Chondrocyte (in vitro differentiated cells): ENCODE measurements at places on chromosomes 12 and 14. TPM values are rescaled to one million over a fixed set of nuclear protein-coding genes. Genes with fewer than 3 reads are reported as not detected.

DNA sequence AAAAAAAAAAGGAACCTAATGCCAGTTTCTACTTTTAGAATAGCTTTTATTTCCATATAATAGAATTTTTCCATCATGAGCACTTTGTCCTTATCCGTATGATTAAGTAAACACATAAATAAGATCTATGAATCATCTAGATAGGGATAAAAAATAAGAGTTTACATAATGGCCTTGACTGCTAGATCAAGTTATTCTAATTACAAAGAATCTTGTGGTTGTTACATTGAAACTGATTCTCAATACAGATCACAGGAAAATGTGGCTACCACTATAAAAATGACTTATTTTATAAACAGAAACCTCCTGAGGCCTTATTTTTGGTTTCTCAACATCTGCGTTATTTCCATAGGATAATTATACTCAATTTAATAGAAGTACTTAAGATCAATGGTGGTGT, 34.4 kb upstream of the NDUFA12 start:
- no peak for DNase-seq

GRCh38 chr12:87116780-87117179, 860.6 kb upstream of the MGAT4C start:
- no peak for DNase-seq

B4GALNT1 gene
- total RNA-seq = 20.8 to 21.8 TPM (median 21.4 TPM) in 3 replicates

DNA sequence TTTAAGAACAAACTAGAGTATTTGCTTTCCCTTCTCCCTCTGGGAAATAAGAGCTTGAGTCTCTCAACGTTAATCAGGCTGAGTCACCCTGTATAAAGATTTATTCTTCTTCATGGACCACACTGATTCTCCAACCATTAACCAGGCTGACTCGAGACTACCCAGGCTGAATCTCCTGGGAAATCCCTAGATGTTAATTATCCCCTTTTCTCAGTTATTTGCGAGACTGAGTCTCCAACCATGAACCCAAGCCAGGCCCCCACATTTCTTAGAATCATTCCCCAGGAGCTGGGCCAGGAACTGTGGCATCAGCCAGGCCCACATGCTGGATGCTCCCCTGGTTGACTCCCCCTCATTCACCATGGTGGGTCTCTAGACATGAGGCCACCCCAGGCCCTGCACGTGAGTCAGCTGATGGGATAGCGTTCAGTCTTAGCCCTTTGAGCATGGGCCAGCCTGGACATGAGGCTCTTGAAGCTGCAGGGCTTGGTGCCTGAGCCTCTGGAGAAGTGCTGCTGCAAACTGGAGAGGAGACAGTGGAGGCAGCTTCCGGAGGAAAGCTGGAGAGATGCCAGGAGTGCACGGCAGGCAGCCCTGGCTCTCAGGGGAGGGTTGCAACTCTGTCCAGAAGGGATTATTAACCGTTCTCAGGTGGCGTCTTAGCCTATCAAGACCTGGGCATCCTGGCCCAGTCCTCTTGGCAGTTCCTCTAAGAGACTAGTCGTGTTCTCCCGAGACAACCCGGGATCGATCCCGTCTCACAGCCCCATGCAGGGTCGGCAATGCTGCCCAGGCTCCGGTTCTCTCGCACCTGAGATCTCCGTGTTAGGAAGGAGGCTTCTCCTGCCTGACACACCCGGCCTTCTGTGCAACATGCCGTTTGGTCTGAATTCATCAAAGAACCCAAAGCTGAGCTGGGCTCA, 296.6 kb downstream of the ADGRD1 start:
- peak; percentile 72 for DNase-seq

NTS gene
- not detected in 3 replicates for total RNA-seq

- no peak for DNase-seq
Measured at GRCh38 chr12:9760699-9761418, at the start of gene CD69. Gene CD69, minus strand, starts transcription at chr12:9760901. Its CDS starts 81 bp downstream, at chr12:9760820.

- no peak for DNase-seq
Measured at GRCh38 chr14:20934148-20934762, 21.0 kb upstream of the RNASE2 start.

DNA sequence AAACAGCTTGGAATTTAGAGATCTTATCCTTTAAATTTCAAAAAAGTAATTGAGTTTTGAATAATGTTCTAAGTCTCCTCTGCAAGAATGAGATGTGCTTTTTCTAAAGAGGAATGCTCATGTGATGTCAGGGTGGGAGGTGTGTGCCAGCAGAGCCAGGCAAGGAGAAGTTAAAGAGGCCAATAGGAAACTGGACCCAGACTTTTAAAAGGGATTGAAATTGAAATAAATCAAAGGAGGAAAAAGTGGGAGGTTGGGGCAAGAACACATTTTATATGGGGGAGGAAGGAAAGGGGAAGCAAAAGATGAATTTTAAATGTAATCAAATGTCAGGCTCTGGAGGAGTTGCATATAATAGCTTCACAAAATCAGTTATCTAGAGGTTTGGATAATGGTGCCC, 126.1 kb downstream of the FIGNL2 start:
- no peak for DNase-seq

- DNase-seq = no peak
Measured at GRCh38 chr12:92029902-92030586, 115.6 kb downstream of the BTG1 start.

- no peak for DNase-seq
Measured at GRCh38 chr12:116559162-116559935, at the start of gene MAP1LC3B2. Gene MAP1LC3B2, plus strand, starts transcription at chr12:116559381. Its CDS starts 16,562 bp downstream, at chr12:116575943.

DNA sequence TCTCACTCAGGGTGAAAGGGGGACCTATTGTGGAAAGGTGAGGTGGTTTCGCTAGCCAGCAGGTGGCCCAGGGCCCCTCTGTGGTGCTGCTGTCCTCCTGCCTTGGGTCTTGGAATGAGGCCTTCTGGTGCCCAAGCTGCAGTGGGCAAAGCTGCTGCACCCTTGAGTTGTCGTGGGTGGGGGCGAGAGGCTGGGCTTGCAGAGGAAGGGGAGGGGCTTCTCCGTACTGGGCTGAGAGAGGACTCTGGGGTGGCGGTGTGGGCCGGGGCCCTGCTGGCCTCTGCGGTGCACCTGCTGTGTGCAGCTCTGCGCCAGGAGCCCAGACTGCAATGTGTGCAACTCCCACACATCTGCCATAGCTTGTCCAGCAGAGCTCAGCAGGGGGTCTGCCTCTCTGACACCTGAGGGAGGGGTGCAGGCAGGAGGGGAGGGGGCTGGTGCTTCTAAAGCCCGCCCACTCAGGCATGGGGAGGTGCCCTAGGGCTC, 145.8 kb downstream of the KIF26A start:
- peak; percentile 87 for DNase-seq

ZNF605 gene
- 17.1 to 26.3 TPM (median 18.1 TPM) in 3 replicates for total RNA-seq

- no peak for DNase-seq
Measured at GRCh38 chr12:72286526-72286925, 14.4 kb downstream of the TRHDE start.

- no peak for DNase-seq
Measured at GRCh38 chr12:124636138-124636978, 68.9 kb upstream of the NCOR2 start.

CHGA gene
- total RNA-seq = not detected in 3 replicates

DNA sequence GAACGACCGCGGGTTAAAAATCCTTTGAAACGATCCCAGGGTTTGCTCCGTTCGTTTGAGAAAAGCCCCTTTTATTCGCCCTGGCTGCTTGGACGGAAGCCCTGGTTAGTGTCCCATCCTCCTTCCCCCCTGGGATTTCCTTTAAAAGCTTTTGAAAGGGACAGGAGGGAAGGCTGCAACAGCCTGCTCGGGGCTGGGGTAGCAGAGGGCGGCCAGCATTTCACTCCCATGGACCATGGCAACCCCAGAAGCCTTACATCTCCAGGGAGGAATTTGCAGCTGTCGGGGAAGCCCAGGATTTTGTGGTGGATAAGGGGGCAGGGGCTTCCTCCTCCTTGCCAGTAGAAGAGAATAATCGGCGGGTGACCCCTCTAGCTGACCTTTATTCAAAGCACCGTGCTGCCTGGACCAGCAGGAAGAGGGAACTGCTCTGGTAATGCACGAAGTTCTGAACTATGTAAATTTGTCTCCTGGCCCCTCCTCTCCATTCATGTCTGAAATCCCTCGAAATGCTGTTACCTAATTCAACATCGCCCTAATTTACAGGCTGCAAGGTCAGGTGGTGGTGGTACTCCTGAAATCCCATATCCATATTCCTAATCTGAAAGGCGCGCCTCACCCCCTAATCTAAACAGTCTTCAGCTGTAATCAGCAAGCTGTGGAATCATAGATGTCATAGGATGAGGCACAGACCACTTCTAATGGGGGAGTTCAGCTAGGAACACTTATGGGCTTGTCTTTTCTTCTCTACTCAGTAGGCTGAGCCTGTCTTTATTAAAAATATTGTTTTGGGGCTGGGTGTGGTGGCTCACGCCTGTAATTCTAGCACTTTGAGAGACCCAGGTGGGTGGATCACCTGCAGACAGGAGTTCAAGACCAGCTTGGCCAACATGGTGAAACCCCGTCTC, 1.0 kb upstream of the CLIP1 start:
- no peak for DNase-seq

- no peak for DNase-seq
Measured at GRCh38 chr12:47408171-47408871, 297.5 kb downstream of the RPAP3 start.

DNA sequence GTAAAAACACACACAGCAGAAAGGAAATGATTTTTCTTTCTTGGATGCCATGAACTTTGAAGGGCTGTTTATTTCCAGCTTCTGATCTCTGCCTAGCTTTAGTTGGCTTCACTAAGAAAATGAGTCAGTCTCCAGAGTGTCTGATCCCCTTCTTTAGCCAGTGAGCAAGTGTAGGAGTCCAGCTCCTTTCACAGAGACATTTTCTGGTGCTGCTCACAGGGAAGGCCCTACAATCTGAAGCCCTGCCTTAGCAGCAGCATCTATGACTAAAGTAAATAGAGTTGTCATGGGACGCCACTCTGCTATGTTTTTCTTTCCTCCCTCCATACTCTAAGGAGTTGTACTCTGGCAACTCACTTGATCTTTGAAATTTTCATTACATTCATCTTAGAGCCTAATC, 103.5 kb downstream of the RPAP3 start:
- DNase-seq = no peak

GRCh38 chr12:55624056-55624455, 12.6 kb upstream of the OR10P1 start:
- DNase-seq = no peak

- no peak for DNase-seq
Measured at GRCh38 chr12:93358058-93358457, 19.7 kb upstream of the NUDT4 start.

SVOP gene
- not detected in 3 replicates for total RNA-seq

ANO2 gene
- 0.44 to 0.73 TPM (median 0.47 TPM) in 3 replicates for total RNA-seq

BCL2L14 gene
- total RNA-seq = not detected in 3 replicates

IAPP gene
- total RNA-seq = not detected in 3 replicates

GRCh38 chr12:118058881-118059280, 2.1 kb downstream of the WSB2 start:
- DNase-seq = no peak

DNA sequence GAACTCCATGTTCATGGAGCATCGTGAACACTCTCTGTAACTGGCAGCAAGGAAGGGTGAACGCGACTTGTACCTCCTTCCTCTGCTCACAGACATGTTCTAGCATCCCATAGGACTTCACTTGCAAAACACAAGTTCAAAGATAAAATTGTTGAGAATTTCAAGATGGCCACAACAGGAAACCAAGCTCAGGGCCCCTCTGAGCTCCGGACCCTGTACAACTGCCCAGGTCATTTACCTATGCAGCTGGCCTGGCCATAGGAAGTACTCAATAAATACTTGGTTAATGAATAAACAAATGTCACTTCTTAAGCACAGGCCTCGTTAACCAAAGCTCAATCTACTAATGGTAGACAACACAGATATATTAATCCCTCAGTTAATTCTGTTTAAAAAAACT, 11.7 kb upstream of the PPP4R4 start:
- DNase-seq = no peak

ATF7IP gene
- 45.9 to 79.9 TPM (median 50.4 TPM) in 3 replicates for total RNA-seq

GRCh38 chr14:52185178-52185577, 82.3 kb upstream of the PTGDR start:
- no peak for DNase-seq

TNFAIP2 gene
- total RNA-seq = 1.9 to 16.7 TPM (median 13.3 TPM) in 3 replicates

GRCh38 chr12:58540480-58541299, 379.6 kb downstream of the LRIG3 start:
- DNase-seq = peak; percentile 93

GRCh38 chr12:26726956-26727355, 106.0 kb downstream of the ITPR2 start:
- DNase-seq = no peak

DNA sequence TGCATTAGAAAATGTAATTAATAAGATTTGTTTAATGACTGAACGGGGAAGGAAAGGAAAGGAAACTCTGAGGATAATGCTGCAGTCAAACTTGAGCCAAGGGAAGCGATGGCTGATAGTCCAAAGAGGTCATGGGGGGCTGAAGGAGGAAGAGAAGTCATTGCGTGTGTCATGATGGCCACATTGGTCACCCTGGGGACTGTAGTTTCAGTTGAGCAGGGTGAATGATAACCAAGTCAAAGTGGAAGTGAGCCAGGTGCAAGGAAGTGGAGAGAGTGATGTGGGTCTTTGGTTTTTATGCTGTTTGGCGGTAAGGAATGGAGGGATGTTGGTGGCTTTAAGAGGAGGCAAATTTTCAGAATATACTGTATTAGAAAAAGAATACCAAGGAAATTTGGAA, 21.6 kb downstream of the C12orf75 start:
- no peak for DNase-seq

GALNT16 gene
- 28.1 to 36.7 TPM (median 34.4 TPM) in 3 replicates for total RNA-seq

GRCh38 chr12:89538897-89539296, 13.1 kb upstream of the POC1B start:
- no peak for DNase-seq

ST8SIA1 gene
- total RNA-seq = 0.15 to 1.6 TPM (median 1.2 TPM) in 3 replicates

- no peak for DNase-seq
Measured at GRCh38 chr14:99067141-99067920, 204.7 kb downstream of the BCL11B start.

SLC2A3 gene
- 28.6 to 82.7 TPM (median 75.2 TPM) in 3 replicates for total RNA-seq

KRT73 gene
- total RNA-seq = not detected in 3 replicates

- DNase-seq = no peak
Measured at GRCh38 chr14:74019408-74020137, 424 bp downstream of the BBOF1 start.

RNASE3 gene
- not detected in 3 replicates for total RNA-seq

GRCh38 chr12:57162553-57163125, 15.2 kb upstream of the LRP1-AS start:
- DNase-seq = no peak

DNA sequence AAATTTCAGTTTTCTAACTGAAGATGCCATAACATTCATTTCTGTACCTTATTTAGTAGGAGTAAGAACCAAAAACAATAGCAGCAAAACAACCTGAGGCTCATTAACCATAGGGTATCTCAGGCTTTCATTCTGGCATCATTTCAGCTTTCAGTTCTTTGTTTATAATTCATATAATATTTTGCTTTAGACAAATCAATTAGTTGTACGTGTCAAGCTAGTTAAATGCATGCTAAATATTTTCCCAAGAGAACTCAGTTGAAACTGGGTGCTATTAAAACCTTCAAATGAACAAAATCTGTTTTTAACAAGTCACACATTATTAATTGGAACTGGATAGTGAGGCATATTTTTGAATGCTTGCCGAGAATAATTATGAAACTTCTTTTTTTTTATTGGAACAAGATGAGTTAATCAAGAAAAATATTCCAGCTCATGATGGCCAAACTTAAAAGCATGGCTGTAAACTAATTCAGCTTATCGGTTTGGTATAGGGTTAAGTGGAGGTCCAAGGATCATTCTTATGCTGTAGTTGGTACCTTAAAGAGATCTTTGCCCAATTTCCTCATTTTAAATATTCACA, 442.7 kb downstream of the BTG1 start:
- no peak for DNase-seq
